ENCODE measurements at places on chromosomes 1 and 21.

- DNase-seq, result no peak
These were observed 373 bp downstream of the MTF1 start for GRCh38 chr1:37858931-37859506.

GRCh38 chr1:7113822-7114221 is 328.6 kb downstream of the CAMTA1 start:
- DNase-seq, result no peak

DNA sequence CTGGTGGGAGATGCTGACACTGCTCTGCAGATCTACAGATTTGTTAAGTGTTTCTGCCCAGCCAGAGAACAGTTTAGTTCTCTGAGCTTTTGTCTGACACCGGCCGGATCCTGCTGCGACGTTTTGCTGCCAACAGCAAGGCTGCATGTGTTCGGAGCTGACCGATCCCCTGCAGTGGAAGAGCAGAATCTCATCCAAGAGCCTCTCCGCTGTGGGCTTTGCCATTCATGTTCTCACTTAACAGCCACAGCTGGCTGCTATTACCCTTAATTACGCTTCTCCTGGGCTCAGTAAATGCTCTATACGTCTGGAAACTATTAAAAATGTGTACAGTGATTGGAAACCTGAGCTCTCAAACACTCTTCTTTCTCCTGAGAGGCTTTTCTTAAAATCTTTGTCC is 105.3 kb downstream of the BCAR3 start:
- DNase-seq, result no peak

DNA sequence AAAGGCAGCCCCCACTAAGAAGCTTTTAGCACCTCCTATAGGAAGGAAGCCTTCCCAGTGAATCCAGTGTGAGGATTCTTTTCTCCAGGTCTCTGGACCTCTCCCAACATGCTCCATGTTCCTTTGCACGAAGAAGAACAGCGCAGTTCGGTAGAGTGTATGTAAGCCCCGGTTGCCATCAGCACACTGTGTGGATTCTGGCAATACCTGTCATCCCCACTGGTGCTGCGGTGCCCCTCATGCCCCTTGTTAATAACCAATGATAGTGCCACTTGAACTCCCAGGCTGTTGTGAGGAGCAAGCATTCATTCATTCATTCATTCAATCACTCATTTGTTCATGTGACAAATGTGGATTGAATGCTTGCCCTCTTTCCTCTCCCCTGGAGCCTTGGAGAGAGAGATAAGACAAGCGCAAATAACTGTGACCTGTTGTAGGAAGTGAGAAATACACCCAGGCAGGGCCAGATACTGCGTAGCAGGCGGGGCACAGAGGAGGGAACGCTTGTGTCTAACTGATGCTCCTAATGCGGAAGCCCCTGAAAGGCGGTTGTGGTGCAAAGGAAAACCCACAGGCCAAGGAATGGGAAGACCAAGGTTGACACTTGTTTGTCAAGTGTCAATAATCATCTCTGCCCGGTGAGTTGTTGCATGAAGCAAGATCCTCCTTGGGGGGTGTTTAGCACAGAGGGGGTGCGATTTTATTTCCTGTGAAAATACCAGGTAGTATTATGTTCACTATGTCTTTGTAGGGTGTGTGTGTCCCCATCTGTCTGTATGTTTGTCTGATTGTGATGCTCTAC is 9.8 kb downstream of the LGR6 start:
- DNase-seq, result peak; percentile 30

DNA sequence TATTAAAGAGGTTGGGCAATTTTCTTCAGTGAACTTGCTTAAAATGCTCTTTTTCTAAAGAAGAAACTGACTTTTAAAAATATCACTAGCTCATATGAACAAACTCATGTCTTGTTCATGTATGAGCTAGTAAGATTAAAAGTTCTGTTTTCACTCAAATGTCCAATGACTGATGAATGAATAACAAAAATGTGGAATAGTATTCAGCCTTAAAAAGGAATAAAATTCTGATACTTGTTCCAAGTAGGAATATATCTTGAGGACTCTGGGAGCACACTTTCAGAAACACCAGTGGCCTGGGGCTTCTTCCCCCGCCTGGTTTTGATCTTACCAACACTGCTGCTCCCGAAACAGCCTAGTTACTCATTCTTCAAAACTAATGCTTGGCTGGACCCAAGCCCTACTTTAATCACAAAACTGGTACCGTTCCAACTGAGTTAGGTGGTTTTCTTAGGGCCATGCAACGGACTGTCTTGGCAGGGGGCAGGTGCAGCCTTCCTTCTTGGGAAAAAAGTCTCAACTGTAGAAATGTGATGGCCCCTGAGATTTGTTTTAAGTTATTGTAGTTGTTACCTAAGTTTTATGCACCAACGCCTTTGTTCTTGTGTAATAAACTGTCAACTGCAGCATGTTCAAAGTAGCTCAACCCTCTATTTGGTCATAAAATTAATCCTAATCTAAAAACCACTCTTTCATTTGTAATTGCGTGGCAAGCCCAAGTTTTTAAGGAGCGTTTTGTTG is 116.0 kb downstream of the ETS2 start:
- DNase-seq, result no peak

GRCh38 chr1:82632155-82632554 is 831.4 kb downstream of the ADGRL2 start:
- no peak for DNase-seq

DNA sequence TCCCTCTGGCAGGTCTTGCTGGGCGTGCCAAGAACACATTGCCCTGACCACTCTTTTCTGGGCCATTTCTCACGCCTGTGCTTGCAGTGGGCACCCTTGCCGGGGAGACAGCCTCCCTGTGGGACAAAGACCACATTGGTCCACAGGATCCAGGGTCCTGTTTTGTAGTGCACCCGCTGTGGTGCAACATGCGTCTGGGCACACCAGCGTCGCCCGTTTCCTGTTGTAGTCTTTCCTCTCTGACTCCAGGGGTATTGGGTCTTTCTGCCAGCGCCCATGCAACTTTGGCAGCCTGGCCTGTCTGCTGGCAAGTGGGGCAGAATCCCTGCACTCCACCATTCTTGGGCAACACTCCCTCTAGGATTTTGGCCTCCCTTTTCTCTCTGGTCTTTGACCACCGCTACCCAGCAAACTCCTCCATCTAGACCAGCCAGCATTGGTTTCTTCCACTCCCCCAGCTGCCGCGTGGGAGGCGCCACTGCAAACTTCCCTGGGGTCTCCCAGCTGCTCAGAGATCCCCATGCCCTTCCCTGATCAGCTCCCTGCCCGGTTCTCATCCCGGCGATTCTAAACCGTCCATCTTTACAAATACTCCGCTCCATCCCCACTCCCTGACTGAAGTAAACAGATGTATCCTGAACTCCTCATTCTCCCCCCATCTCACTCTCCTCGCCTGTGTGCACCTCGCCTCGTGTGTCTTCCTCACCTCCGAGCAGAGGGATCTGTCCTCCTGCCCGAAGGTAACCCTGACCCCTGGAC is 1.2 kb upstream of the TPRG1L start:
- no peak for DNase-seq

DNA sequence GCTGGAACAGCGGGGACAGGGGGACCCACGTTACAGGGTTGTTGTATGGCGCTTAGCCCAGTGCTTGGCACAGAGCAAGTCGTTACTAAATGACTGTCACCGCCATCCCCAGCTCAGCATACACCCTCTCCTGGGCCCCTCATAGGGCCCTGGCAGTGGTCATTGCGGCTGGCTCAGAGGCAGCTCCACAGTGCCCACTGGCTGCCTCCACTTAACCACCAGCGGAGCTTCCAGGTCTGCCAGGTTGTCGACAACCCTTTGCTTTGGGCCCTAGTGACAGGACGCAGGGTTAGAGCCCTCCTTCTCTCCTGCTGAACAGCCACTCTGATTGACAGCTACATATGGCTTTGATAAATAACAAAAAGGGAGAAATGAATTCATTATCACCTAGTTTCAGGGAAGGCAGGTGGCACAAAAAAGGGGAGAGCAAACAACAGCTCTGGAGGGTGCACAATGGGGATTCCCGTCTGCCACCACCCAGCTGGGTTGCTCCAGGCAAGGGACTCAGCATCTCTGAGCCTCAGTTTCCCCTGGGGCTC is 4.8 kb downstream of the EFHD2 start:
- no peak for DNase-seq

DNA sequence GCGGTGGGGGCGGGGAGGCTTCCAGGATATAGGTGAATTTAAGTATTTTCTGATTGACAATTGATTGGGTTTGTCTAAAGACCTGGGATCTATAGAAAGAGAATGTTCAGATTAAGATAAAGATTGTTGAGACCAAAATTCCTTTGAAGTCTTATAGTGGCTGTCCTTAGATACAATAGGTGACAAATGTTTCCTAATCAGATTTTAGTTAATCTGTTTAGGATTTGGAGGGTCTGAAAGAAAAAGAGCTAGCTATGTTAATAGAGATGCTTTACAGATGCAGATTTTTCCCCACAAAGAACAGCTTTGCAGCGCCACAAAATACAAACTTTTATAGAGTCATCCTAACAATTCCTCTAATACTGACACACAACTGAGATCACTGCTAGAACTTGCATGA is 14.6 kb upstream of the EPRS1 start:
- no peak for DNase-seq

DNA sequence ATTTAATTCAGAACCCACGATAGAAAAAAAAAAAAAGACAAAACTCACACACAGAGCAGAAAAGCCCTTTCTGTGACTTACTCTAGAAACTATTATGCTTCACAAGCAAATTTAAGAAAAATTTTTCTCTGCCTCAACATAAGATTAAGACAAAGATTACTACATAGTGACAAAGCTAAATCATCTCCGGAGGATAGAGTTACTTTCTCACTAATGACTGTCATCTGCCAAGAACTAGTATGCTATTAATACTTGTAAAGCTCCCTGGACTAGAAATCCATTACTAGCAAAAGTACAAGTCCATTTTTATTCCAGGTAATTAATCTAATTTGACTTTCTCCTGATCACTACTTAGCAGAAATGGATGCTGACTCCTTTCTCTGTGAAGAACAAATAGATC is 25.9 kb downstream of the GREM2 start:
- DNase-seq, result no peak

GRCh38 chr1:205235951-205236350 is 8.2 kb downstream of the TMCC2 start:
- no peak for DNase-seq

All from CD4-positive, CD25-positive, alpha-beta regulatory T cell (primary cell).